ENCODE measurements at places on chromosomes 13 and 19. TPM values are rescaled to one million over a fixed set of nuclear protein-coding genes. Genes with fewer than 3 reads are reported as not detected.

DNA sequence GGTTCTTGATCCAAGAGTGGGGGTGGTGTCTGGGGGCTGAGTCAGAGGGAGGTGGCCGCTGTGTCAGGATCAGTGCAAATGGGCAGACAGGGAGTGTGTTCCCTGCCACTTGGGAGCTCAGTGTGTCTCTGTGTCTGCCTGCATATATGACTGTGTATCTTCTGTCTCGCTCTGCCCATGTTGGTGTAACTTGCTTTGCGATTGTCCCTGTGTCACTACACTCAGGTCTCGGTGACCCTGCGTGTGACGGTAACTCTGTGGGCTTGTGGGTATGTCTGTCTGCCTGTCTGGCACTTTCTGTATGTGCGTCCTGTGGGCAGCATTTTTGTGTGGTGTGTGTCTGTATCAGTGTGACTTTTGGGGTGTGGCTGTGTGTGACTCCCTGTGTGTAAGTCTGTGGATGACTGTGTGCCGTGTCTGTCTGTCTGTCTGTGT lies 8.2 kb upstream of the ERFL start:
- no peaks in the 10 kb centered on the region for H3K36me3 ChIP-seq
- DNase-seq: no peak
- no peak overlapping the region for H3K4me3 ChIP-seq
- H3K27ac ChIP-seq: no peak overlapping the region
- H3K4me1 ChIP-seq: peaks cover 19% of the 10 kb centered on the region
- peaks cover 67% of the 10 kb centered on the region for H3K27me3 ChIP-seq

DNA sequence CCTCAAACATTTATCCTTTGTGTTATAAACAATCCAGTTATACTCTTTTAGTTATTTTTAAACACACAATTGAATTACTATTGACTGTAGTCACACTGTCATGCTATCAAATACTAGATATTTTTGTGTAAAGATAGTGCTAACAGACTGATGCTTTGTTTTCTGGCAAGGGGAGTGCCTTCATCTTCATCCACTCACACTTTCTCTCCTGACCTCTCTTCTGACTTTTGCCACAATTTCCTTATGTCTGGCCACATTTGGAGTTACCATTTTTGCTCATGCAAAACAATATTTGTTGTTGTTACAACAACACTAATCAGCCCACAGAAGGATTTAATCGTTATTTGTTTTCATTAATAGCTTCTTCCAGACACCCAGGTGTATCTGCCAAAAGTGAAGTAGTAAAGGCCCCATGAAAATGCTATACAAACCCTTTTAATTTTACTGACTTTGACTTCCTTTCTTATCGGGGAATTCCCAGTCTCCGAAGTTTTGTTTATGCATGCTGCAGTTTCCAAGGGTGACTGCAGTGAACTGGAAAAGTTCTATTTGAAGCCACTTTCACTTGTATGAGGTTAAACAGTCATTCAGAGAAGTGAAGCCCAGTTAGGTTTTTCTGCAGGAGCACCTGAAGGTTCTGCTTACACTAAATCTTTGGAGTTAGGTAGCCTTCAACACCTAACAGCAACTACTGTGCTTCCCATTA lies 66.1 kb upstream of the FRY start:
- H3K4me1 ChIP-seq: peaks cover 16% of the 10 kb centered on the region
- H3K4me3 ChIP-seq: no peak overlapping the region
- H3K36me3 ChIP-seq: peaks cover 5% of the 10 kb centered on the region
- H3K27me3 ChIP-seq: no peaks in the 10 kb centered on the region
- DNase-seq: no peak

Gene SRRM5
- 0.63 TPM for total RNA-seq

- H3K27me3 ChIP-seq: no peaks in the 10 kb centered on the region
- H3K4me1 ChIP-seq: peaks cover 6% of the 10 kb centered on the region
- no peak overlapping the region for H3K27ac ChIP-seq
- DNase-seq: no peak
- no peaks in the 10 kb centered on the region for H3K36me3 ChIP-seq
Observed at GRCh38 chr19:3105641-3106508, 11.7 kb downstream of the GNA11 start.

All from mesothelial cell of epicardium (in vitro differentiated cells).